Aorta (tissue), 5 donors: ENCODE measurements at places on chromosomes 16 and 17.
A peak's percentile ranks its signal among the peaks of the same experiment; 100 is the strongest.

GRCh38 chr16:80176114-80176513 lies 364.7 kb upstream of the DYNLRB2 start:
- DNase-seq = no peak

DNA sequence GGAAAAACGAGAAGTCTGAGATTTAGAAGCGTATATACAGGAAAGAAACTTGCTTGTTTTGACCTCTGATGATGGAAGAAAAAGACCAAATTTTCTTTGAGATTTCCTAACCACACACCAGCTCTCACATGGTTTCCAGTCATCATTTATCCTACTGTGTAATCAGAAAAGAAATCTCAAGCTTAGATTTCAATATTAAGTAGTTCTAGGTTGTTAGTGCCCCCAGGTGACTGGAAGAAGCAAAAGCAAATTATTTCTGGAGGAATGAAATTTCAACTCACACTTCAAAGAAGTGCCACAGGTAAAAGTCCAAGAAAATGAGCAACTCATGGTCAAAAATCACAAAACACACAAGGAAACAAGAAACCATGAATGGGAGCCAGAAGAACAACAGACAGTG lies 51.8 kb upstream of the KDM6B start:
- no peak for DNase-seq

DNA sequence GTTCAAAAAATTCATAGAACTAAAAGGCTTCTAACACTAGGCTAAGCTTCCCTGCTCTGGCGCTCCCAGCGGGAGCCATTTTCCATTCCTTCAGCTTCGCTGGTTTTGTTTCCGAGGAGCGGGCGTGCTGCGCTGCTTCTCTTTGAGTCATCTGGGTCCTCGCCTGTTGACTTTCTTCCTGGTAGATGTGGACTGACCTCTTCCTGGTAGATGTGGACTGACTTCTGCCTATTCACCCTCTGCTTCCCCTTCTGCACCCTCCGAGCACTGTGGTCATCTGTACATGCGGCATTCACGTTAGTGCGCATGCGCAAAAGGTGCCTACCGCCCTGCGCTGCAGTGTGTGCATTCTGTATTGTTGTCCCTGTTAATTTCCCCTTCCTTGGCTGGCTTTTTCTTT lies 40.8 kb upstream of the SEC14L1 start:
- peak; percentile 81 for DNase-seq

DNA sequence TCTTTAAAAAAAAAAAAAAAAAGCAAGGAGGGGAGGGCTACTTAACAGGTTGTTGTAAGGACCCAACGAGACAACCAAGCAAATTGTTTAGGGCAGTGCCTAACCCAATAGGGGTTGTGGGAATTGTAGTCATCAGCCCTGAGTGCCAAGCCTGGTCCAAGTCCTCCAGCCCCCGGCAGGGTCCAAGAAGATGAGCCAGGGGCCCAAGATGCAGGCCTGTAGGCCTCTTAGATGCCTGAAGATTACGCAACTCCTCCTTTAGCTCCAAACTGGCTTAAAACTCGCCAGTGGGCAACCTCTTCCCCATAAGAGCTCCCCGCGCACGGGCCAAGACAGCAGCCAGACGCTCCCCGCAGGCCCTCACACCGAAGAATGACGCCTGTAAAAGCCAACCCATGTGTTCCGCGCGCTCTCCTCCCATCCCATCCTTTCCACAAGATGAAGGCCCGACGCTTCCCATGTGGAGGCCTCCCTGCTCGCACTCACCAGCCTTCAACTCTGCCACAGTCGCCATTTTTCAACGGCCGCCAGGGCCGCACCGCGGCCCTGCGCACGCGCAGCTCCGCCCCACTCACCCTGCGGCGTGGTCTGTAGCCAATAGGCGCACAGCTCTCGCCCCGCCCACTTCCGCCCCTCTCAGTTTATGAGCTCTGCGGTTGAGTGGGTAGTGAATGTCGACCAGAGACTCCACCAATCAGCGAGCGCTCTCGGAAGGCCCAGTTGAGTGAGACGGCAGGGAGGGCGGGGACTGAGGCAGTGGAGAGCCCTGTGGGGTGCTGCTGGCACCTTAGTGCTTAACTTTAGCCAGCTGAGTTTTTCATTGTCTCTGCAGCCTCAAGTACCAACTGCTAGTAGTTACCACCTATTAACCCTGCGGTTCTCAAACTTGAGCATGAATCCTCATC lies at the start of gene CEP20:
Gene CEP20, minus strand, starts transcription at position 532 of the 905 bp plus-strand sequence. Its CDS starts 18 bp downstream, at position 514.
- DNase-seq = peak; percentile 100

- DNase-seq = no peak
Observed at GRCh38 chr16:85765211-85765610, 14.3 kb upstream of the C16orf74 start.

DNA sequence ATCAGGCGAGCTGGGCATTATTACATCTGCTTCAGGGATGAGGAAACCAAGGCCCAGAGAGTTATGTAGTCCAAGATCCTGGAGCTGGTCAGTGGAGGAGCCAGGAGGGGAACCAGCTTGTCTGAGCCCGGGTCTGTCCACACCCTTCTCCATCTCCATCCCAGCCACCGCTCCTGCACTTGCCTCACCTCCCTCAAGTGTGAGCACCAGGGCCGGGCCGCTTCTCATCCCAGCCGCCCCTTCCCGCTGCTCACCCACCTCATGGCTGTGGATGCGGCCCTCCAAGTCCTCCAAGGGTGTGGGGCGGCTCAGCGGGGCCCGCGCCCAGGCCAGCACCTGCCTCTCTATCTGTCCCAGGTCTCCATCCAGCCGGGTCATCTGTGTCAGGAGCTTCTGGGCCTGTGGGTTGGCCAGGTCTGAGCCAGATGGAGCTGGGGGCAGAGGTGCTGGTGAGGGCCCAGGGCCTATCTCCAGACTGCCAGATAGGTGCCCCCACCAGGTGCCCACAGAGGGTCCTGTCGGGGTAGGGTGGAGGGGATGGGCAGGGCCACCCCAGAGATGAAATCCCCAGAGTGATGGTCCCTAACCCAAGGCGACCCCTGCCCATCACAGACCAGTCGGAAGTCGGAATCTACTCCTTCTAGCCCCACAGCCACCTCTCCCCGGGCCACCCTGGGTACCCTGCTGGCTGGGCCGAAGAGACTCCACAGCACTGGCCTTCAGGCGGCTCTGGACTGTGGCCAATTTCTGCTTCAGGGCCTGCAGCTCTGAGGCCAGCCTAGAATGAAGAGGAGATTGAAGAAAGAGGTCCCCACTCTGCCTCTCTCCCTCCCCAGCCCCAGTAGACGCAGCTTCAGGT lies 9.4 kb downstream of the EVPL start:
- no peak for DNase-seq

- DNase-seq = no peak
Observed at GRCh38 chr17:38554430-38555350, 51.1 kb downstream of the SRCIN1 start.

GRCh38 chr16:23027386-23027785 lies 121.9 kb downstream of the USP31 start:
- no peak for DNase-seq

GRCh38 chr16:4511441-4512082 lies 27.0 kb downstream of the CDIP1 start:
- DNase-seq = peak; percentile 77

DNA sequence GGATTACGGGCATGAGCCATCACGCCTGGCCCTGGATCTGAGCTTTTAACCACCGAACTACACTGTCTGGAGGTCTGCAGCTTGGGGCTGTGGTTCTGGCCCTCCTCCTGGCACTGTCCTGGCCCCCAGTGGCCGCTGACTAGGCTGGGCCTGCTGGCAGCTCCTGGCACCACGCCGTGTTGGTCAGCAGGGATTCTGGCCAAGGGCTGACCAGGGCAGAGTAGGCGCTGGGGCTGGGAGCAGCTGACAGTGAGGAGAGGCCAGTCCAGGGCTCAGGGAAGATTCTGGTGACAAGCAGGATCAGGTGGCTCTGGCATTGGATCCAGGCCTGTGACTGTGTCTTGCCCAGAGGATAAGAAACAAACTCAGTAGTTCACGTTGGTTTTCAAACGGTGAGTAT lies 14.6 kb downstream of the EEF2K start:
- peak; percentile 84 for DNase-seq

- no peak for DNase-seq
Observed at GRCh38 chr17:73278465-73279453, 17.1 kb upstream of the CPSF4L start.

GRCh38 chr17:2239882-2240430 lies 63.6 kb downstream of the SMG6 start:
- DNase-seq = peak; percentile 76

- no peak for DNase-seq
Observed at GRCh38 chr17:13560935-13561334, 40.8 kb downstream of the HS3ST3A1 start.

GRCh38 chr16:74073456-74073855 lies 223.2 kb upstream of the PSMD7 start:
- no peak for DNase-seq

- DNase-seq = no peak
Observed at GRCh38 chr17:66493283-66494019, 191.0 kb downstream of the PRKCA start.

DNA sequence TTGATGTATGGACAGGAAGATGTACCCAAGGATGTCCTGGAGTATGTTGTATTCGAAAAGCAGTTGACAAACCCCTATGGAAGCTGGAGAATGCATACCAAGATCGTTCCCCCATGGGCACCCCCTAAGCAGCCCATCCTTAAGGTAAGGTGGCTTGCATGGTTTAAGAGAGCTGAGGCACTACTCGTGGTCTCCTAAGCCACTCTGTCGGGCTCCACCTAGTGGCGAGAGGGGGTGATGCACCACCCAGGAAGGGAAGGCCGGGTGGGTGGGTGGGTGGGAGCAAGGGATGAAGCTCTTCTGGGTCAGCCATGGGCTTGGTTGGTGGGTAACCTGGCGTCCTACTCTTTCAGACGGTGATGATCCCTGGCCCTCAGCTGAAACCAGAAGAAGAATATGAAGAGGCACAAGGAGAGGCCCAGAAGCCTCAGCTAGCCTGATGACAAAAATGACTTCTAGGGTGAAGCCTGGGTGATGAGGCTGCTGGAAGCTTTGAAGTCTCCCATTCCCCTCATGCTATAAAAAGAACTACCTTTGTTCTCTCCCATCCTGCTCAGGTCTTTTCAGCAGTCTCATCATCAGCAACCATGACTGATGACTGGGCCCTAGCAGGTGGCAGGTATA lies 21.5 kb downstream of the GPR179 start:
- DNase-seq = peak; percentile 65

DNA sequence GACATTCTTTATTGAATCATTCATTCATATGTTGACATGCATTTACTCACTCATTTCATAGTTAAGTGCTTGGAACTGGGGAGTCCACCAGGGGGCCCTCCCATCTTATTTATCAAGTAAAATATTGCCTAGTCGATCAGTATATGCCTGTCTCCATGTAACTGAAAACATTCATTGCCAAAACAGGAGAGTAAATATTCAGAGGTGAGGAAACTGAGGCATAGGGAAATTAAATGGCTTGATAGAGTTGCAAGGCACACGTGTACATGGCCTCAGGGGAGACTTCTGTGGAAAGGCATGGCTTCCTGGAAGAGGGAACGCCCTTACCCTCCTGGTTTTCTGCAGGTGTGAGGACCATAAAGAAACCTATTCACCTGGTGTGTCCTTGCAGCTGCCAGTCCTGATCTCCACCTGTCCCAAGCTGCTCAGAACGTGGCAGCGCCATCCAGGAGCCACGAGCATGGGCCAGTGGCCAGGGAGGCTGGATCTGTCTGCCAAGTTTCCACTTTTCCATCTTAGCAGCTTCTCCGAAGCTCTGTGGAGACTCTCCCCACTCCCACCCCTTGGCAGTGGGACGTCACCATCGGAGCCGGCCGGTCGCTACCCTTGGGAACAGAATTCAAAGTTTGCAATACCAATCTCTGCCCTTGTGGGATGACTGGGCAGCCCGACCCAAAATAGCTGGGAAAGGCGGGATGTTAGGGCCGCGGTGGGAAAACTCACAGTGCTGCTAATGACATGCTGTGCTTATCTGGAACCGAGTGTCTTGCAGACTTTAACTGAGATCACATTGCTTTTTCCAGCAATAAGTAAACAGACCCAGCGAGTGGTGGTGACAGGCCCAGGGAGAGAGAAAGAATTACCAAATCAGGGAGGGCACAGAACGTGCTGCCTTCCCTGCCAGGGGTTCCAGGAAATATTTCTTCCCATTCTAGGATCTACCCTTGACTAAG lies 4.1 kb upstream of the C1QTNF1 start:
- peak; percentile 94 for DNase-seq

DNA sequence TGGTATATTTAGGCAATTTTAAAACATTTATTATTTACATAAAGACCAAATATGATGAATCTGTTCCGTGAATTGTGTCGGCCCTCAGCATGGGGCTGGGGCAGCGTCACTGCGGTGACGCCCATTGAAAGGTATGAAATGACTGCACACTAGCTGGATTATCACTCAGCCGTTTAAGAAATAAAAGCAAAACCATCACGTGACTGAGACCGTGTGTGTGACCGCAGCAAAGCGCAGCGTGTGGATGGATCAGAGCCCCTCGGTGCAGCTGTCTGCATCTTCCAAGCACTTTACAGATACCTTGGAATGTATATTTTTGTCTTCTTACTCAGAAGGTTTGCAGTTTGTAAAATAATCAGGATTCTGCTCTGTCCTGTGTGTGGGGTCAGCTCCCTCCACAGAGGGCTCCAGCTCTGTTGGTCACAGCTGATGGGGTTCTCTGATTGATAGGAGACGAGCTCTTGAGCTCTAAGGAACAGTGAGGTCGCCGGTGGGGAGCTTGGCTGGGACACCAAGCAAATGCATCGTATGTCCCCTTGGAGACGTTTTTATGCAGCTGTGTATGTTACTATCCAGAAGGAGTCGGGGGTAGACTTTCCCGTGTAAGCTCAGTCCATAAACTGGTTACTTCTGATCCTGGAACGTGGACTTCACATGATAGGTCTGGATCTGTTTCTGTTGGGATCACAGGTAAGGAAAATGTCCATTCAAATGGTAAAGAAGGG lies 45.1 kb downstream of the WDR45B start:
- no peak for DNase-seq

DNA sequence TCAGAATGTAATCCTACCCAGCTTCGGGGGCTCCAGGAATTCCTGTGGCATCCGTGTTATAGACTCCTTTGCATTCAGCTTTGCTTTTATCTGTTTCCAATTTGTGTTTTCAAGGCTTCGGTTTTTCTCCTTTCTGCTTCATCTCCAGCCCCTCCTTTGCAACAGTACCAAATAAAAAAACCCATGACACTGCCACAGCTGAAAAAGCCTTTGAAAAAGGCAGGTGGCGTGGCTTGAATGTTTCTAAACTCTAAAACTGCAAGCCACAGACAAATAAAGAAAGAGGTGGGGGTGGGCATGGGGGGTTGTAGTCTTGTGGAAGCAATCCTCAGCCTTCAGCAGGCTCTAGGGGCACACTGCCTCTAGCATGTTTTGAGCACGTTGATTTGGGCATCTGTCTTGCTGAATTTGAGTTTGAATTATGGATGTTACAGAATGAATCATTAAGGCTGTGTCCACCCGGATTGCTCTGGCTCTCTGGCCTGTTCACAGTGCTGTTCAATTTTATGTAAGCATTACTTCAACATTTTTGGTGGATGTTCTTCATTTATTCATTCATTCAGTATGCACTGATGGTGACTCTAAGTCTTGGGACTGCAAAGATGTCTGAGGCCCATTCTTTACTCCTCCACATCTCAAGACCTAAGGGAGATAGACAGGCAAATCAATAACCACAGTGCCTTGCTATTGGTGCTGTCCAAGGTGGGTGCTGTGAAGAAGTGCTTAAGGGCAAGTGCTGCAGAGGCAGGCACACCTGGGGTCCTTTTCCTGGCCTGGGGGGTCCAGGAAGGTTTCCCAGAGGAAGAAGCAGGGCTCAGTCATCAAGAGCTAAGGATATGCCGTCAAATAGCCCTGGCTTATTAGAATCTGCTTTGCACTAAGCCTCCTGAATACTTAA lies 77.4 kb downstream of the CDH13 start:
- DNase-seq = no peak
